Kidney glomerular epithelial cell (primary cell): ENCODE measurements at places on chromosomes 7 and 10.

GRCh38 chr7:141663081-141663849 is 38.7 kb downstream of the DENND11 start:
- DNase-seq, result peak; percentile 17

GRCh38 chr7:95490231-95490762 is 4.6 kb downstream of the ASB4 start:
- DNase-seq, result no peak

DNA sequence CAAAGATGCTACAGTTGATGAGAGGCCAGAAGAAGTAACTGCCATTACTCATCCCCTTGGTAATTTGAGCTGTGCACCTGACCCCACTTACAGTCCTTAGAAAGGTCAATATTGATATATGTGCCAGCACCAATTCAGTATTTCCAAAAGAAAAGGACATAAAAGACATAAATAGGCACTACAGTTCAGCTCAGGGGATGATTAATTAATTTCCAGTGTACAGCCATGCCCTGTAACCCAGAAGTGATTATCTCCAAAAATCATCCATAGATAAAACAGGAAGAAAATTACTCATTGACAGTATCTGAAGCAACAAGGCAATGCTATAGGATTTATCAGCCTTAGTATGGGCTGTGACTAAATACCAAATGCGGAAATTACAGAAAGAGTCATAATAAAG is 82.4 kb downstream of the PHYHIPL start:
- DNase-seq, result no peak

GRCh38 chr10:12741360-12741804 is 260.1 kb downstream of the CCDC3 start:
- DNase-seq, result no peak
